Endothelial cell (in vitro differentiated cells): ENCODE measurements at places on chromosomes 11 and 22. TPM values are rescaled to one million over a fixed set of nuclear protein-coding genes. Genes with fewer than 3 reads are reported as not detected.

DNA sequence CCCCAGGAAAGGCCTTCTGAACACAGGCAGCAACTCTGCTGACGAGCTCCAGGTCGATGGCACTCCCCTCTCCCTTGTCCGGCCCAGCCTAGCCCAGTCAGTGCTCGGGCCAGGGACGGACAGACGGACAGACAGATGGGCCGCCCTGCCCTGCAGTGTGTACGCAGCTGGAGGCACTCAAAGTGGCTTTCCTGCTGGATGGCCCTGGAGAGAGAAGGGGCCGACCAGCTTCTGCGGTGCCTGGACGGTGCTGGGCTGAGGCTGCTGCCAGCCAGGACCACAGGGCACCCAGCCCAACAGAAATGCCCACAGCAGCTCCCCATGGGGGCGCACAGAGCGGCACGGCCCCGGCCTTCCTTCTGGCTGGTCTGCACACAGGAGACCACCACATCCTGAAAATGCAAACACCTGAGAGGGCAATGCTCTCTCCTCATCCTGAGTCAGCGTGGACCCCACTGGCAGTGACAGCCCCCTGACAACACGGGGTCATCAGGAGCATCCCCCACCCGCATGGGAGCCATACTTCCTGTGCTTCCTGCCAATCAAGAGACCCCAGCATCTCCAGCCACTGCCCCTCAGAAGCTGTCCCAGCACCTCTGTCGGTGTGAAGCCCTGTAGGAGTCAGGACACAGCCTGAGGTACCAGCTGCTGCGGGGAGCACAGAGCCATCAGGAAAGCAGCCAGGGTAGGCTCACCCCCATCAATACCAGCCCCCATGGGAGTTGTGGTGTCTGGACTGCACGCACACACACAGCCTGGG, 692 bp upstream of the MOB2 start:
- DNase-seq = no peak

Gene DCDC1
- total RNA-seq = 0.44 TPM

Gene CLMP
- 5.5 TPM for total RNA-seq

- no peak for DNase-seq
These were observed 145.2 kb downstream of the AASDHPPT start for GRCh38 chr11:106222626-106223025.

DNA sequence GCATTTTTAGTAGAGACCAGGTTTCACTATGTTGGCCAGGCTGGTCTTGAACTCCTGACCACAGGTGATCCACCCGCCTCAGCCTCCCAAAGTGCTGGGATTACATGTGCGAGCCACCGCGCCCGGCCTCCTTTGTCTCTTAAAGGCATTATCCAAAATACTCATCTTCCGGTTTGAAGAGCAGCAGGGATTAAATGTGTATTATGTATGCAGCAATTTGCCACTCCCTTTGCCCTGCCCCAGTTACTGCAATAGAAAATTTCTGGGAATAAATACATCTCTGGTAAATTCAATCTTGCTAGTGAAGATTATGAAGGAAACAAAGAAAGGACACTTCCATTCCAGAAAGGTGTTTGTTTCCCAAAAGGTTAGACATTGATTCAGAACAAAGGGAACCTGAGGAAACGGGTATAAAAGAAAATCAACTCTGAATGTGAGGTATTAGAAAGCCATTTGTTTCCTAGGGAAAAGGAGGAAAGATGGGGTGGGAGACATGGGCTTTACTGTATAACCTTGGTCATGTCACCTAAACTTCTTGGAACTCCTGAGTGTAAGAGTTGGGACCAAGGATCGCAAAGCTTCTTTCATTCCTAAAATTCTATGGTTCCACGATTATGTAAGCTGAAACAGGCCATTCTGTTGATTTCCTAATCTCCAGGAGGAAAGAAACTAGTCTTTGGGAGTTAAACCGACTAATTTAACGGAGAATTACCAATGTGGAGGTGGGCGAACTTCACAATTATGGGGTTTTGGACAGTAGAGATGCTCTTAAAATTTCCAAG, 959 bp upstream of the HIPK3 start:
- no peak for DNase-seq

Gene FZD4
- total RNA-seq = 71.5 TPM

Gene ELF5
- total RNA-seq = not detected

Gene KCTD14
- total RNA-seq = 0.97 TPM

Gene GAS2L1
- 33.6 TPM for total RNA-seq

Gene OR2AG2
- total RNA-seq = 0.26 TPM

DNA sequence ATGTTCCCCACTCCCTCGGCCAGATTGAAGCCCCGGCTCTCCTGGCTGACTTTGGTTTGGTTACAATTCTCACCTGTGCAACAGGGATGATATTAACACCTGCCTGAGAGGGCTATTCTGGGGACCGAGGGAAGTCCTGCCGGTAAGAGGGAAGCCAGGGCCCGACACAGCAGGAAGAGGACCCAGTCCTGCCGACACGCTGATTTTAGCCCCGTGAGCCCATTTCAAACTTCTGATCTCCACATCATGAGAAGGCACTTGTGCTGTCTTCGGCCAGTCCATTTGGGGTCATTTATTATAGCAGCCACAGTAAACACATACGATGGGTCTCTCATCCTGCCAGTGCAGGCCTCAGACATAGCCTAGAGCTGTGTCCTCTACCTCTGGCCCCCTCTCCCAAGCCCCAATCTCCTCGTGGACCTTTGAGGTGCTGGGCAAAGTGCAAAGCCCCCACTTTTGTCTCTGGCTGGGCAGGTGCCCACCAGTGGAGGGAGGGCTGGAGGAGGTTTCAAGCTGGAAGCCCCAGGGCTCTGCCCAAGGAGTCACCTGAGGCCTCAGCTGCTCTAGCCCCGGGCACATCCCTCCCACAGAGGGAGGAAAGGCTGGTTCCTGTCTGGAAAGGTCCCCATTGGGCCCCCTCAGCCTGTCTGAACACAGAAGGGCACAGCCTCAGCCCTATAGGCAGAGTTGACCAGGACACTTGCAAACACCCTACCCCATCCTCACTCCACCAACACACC, 59.1 kb upstream of the FGF3 start:
- DNase-seq = no peak

Gene KCNQ1OT1
- 1.2 TPM for total RNA-seq

DNA sequence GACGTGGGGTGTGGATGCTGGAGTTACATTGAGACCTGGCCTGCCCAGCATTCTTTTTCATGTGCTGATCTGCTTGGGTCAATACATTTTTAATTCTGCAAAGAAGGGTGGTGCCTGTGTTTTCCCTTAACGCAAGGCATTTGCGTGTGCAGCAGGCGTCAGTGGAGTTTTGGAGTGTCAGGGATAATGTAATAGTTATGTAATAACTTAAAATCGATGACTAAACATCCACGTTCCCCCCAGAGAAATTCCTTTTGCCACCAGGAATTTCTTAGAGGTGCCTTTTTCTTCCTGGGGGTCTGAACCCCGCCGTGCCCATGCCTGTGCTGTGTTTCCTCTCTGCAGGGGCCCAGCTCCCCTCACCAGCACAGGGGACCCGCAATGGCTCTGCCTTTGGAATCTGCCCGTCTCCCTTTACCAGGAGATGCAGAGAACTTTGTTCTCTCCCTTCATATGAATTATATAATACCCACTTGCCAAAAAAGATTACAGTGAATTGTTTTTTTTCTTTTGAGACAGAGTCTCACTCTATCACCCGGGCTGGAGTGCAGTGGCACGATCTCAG, 62.6 kb downstream of the TBC1D22A start:
- no peak for DNase-seq

GRCh38 chr22:32720924-32721323, 80.6 kb upstream of the TIMP3 start:
- no peak for DNase-seq

GRCh38 chr11:8720868-8721608, 38.4 kb downstream of the RPL27A start:
- DNase-seq = no peak

- peak; percentile 80 for DNase-seq
These were observed 27.7 kb downstream of the CACNA1I start for GRCh38 chr22:39598017-39598965.

- DNase-seq = no peak
These were observed 20.5 kb upstream of the RBFOX2 start for GRCh38 chr22:36048911-36049677.

DNA sequence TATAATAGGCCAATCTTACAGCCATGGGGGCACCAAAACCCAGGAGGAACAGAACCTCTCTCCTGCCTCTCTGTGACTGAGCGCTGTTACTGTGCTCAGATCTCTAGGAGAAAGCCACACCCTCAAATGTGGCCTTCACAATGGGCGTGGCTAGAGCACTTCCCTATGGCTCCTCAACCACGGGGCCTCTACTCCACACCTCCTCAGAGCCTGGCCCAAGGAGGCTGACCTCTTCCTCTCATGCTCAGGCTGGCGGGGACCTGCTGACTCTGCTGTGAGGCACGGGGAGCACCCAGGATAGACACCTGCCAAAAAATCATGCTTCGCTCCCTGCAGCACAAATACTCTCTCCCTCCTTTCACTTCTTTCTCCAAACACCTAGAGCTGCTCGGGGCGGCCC, 41.0 kb downstream of the C11orf58 start:
- no peak for DNase-seq

Gene LZTR1
- 113 TPM for total RNA-seq

GRCh38 chr11:68353669-68354068, 41.3 kb downstream of the LRP5 start:
- DNase-seq = no peak

DNA sequence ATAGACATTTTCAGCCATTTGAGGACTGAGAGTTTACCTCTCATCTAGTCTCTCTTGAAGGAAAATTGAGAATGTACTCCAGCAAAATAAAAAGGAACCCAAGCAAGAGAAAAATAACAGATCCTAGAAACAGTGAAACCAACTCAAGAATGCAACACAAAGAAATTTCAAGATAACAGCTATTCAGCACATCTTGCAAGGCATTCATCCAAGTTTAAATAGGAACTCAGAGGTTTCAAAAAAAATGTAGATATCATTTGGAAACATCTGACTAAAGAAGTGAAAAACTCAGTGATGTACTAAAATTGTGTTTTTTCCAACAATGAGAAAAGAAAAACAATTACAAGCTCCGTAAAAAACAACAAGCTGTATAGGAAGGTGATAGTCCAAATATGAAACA, 76.4 kb downstream of the TMEM135 start:
- no peak for DNase-seq

GRCh38 chr11:59610289-59610688, 5.3 kb downstream of the OSBP start:
- no peak for DNase-seq

- no peak for DNase-seq
These were observed 91.4 kb upstream of the BIRC3 start for GRCh38 chr11:102225689-102226568.

Gene NAV2
- total RNA-seq = 15.6 TPM

GRCh38 chr22:45211435-45211834, 29.3 kb downstream of the KIAA0930 start:
- no peak for DNase-seq

DNA sequence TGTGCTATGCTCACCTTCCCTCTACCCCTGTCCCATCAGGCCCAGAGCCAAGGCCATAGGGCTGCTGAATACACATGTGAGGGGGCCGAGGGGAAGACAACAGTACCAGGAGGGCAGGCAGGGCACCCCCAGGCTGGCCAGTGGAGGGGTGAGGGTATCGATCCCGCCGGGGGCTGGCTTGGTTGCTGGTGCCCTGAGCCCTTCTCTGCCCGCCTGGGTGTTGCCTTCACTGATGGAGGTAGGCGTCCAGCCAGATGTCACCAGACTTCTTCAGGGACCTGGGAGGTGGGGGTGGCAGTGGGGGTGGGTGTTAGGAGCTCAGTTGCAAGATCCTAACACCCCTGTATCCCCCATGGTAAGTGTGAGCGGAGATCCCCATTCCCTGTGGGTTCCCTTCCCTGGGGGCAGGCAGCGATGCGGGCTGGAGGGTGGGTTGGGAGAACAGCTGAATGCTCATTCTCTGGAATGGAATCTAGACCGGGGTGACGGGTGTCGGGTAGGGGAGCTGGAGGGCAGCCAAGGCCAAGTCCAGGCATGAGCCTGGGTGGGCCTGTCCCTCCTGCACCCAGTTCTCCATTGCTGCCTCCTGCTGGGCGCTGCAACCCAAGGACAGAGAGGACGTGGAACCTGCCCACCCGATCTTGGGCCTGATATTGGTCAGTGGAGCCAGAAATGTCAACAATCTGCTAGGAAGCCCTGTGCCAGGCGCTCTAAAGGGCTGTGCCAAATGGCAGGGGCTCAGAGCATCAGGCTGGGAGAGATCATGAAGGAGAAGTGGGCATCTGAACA, 17.6 kb downstream of the FADS3 start:
- DNase-seq = no peak

DNA sequence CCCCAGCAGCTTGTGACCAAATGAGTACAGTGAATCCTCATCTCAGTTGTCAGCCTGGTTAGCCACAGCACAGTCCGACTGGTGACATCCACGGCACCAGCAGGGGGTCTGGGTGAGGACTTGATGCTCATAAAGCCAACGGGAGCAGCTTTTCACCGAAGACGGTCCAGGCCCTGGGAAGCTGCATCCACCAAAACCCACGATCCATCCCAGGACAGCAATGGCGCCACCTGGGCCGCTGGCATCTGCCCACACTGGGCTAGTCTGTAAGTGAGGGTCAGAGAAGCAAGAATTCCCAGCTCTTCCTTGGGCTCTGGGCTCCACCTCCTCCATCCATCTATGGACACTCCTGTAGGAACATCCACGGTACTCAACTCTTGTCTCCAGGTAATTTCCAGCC, 25.1 kb upstream of the FXYD6 start:
- DNase-seq = no peak

Gene CLDN5
- 108 TPM for total RNA-seq

DNA sequence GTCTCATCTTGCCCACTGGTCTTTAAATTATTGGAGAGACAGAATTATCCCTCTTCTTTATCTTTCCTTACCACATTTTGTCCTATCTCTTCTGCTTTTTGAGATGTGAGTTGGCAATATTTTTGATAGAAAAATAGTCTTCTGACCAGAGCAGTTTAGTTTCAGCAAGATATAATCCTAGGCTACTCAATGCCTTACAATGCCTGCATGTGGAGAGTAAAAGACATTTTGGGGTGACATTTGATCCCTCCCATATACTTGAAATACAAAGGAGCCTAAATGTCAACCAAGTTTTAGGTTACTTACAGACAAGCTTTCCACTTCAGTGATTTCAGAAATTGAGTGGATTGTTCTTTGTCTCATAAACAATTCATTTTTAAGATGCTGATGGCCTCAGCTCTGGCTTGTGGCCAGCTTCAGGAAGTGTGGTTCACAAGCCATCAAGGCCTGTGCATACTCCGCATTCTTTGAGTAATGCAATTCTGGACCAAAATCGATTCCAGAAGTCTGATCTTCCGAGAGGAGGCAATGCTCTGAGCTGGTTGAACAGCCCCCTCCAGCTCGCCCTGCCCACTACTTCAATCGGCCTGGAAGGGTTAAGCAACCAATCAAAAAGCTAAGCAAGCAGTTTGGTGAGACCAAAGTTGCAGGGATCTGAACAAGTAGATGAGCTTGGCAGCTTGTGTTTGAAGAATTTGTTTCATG, 274.4 kb downstream of the BLID start:
- DNase-seq = no peak

- no peak for DNase-seq
These were observed 900.1 kb downstream of the BRD1 start for GRCh38 chr22:48927591-48927990.

GRCh38 chr22:38826801-38827200, 17.0 kb downstream of the NPTXR start:
- DNase-seq = no peak
